Activated effector memory CD4-positive, alpha-beta T cell treated with anti-CD3 and anti-CD28 coated beads, Interleukin-2, amount 50 U/mL, for 16 hours (primary cell): ENCODE measurements at places on chromosomes 7 and 10.

GRCh38 chr7:134593530-134594392 lies 44.9 kb downstream of the AKR1B15 start:
- DNase-seq, result no peak

- no peak for DNase-seq
Measured at GRCh38 chr10:119104654-119105015, 722 bp downstream of the DENND10 start.

DNA sequence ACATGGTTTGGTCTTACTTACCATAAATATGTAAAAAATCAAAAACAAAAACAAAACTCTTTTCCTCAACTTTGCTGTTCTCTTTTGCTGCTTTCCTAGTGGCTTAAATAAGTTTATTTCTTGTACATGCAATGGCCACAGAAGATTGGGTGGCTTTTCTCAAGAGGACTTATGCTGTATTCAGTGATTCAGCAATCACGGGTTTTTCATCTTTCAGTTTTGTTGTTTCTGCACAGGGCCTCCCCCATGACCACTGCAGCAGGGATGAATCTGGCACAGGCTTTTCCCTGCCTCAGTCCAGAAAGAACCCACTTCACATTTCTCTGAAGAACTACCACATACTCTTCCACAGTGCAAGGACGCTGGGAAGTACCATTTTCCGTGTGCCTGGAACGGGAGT lies 355.0 kb downstream of the RNLS start:
- no peak for DNase-seq

- DNase-seq, result no peak
Measured at GRCh38 chr7:117012696-117013095, 59.4 kb downstream of the ST7 start.

GRCh38 chr10:69831231-69831855 lies 29.6 kb downstream of the COL13A1 start:
- DNase-seq, result no peak

DNA sequence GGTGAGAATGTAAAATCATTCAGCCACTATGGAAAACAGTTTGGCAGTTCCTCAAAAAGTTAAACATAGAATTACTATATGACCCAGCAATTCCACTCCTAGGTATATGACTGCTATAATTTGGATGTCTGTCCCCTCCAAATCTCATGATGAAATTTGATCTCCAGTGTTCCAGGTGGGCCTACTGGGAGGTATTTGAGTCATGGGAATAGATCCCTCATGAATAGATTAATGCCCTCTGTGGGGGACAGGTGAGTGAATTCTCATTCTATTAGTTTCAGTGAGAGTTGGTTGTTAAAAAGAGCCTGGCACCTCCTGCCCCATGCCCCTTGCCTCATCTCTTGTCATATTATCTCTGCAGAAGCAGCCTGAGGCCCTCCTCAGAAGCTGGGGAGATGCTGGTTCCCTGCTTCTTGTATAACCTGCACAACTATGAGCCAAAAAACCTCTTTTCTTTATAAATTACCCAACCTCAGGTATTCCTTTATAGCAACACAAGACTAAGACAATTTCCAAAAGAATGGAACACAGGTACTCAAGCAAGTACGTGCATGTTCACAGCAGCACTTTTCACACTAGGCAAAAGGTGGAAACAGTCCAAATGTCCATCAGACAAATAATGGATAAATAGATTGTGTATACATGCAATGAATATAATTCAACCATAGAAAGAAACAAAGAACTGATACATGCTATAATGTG lies 8.8 kb upstream of the SLC25A28 start:
- no peak for DNase-seq

DNA sequence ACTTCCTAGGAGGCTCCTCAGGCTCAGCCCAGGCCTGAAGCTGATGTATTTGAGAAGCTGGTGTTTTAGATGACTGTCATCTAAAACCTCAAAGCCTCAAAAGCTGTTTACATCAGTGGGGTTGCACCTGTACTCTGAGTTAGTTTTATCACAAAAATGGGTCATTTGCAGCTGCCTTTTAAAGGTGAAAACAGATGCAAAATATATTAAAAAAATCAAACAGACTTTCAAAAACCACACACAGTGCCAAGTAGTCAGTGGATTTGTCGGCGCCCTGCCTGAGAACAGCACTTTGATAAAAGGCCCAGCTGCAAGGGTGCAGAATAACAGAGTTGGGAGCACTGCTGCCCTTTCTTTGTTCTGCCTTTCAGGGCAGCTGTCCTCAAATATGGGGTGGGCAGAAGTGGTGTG lies 103.0 kb downstream of the VOPP1 start:
- peak; percentile 73 for DNase-seq

- peak; percentile 50 for DNase-seq
Measured at GRCh38 chr7:30780941-30781340, 9.7 kb downstream of the MINDY4 start.

GRCh38 chr7:855686-856369 lies 20.5 kb upstream of the GET4 start:
- no peak for DNase-seq

DNA sequence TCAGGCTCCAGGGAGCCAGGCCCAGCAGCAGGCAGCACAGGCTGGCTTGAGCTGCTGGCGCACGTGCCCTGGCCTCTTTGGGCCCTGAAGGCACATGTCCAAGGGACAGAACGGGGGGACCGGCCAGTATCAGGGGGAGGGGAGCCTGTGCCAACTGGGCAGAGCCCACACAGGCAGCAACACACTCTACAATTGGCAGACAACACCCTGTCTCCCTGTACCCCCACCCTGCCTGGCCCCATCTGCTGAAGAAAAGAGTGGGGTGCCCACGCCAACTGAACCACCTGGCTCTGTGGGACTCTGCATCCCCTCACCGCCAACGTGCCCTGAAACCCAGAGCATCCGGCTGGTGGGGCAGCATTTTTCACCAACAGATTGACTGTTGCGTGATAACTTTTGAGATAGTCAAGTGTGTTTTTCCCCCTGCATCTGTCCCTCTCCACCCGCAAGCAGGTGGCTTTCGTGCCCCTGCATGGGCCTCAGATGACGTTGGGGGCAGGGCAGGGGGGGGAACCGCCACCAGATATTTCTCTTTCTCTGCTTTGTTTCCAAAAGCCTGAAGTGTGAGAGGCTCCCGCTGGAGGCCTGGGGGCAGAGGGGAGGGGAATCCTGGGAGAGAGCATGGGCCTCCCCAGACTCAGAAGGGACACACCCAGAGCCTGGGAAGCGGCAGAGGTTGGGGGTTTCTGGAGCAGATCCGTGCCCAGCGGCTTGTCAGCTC lies 21.8 kb downstream of the SLIT1 start:
- peak; percentile 46 for DNase-seq

GRCh38 chr7:22997871-22998518 lies 15.9 kb downstream of the HYCC1 start:
- DNase-seq, result no peak

GRCh38 chr7:157253850-157254249 lies 83.0 kb upstream of the DNAJB6 start:
- no peak for DNase-seq

- DNase-seq, result no peak
Measured at GRCh38 chr7:877312-878232, 1.2 kb downstream of the GET4 start.

DNA sequence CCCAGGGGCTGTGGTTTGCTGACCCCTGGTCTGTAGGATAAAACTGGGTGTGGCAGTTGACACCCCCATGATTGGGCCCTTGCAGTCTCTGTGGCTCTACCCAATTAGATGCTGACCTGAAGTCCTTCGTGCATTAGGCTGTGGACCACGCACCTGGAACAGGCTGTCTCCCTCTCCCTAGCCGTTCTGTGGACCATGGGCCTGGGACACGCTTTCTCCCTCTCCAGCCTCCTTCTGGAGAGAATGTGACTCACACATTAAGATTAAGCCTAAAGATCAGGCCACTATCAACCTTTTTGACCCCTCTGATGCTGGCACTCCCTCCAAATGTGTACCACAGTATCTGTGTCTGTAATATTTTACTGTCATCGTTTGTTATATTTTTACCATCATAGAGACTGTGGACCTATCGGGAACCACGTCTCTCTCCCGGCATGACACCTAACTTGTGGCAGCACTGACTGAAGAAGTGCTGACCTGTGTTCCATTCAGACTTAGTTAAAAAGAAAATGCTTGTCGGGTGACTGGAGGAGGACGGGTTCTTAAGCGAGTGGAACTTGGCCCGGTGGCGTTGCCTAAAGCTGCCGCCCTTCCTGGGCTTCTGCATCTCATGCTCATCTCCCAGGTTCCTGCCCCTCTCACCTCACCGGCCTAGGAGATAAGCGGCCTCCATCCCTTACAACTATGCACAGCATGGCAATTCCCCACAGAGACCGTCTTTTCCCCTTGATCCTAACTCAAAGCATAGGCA lies 92.8 kb downstream of the WDR37 start:
- no peak for DNase-seq

- DNase-seq, result no peak
Measured at GRCh38 chr7:121019018-121019417, 30.5 kb downstream of the CPED1 start.

GRCh38 chr10:98000346-98000745 lies 30.1 kb downstream of the CRTAC1 start:
- DNase-seq, result no peak

GRCh38 chr10:35421553-35422178 lies 85.4 kb downstream of the CCNY start:
- DNase-seq, result no peak

- no peak for DNase-seq
Measured at GRCh38 chr7:3196629-3197400, 104.2 kb upstream of the SDK1 start.

GRCh38 chr7:117480055-117480362 lies 184 bp downstream of the CFTR start:
- no peak for DNase-seq

DNA sequence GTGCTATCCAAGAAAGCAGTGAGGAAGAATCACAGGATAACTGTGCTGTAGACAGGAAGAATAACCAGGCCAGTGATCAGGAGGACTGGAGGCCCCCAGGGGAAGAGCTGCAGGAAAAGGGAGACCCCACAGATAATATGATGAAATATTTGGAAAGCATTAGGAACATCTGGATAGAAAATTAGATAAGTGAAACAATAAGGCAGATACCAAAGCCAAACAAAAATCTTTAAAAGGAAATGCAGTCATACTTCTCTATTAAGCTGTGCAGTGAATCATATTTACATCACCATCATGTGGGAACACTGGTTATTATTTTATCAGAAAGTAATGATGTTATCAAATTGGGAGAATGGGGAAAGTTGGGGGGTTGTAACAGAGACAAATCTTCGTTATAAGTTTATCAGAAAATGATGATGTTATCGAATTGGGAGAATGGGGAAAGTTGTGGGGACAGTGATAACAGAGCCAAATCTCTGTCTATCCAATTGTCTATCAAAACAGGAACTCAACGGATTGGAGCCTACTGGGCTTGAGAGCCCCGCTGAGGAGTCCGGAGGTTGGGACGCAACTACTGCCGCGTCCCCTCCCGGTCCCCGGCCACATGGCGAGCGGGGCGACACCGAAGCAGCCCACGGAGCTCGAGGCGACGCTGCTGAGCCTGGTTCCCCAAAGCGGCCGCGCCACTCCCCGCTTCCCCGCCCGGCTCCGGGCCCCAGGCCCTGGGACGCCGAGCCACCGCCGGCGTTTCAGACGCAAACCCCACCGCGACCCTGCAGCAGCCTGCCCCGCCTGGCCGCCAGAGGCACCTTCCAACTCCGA lies 14.0 kb upstream of the RALA start:
- no peak for DNase-seq

GRCh38 chr7:30199271-30199670 lies 64.5 kb downstream of the MTURN start:
- DNase-seq, result no peak

DNA sequence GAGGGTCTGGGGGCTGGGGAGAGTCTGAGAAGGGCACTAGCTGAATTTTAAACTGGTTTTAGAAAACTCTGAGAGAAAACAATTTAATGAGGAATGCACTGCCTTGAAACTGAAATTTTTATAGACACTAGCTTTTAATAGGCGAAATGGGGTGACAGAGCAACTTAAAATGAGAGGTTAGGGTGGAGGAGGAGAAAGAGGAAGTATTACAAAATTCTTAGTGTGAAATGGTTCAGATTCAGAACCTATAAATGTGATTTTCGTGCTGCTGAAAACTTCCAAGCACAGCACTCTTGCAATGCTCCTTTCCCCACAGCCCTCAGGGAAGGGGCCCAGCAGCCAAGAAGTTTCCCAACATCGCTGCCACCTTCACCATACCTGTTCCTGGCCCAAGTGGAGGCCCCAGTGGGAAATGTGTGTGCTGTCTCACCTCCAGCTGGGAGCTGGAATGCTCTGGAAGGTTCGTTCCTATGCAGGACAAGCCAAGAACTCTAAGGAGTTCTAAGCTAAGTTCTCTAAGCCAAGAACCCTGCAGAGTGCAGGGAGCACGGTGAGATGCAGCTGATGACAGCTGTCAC lies 60.0 kb downstream of the ATXN7L1 start:
- no peak for DNase-seq

DNA sequence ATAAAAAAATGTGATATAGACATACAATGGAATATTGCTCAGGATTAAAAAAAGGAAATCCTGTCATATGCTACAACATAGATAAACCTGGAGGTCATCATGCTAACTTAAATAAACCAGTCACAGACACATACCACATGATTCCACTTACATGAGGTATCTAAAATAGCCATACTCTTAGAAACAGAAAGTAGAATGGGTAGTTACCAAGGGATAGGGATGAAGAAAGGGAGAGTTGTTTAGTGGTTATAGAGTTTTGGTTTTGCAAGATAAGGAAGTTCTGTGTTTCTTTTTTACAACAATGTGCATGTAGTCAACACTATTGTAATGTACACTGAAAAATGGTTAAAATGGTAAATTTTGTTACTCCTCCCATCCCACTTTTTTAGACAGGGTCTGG lies 30.5 kb downstream of the BICC1 start:
- DNase-seq, result no peak

DNA sequence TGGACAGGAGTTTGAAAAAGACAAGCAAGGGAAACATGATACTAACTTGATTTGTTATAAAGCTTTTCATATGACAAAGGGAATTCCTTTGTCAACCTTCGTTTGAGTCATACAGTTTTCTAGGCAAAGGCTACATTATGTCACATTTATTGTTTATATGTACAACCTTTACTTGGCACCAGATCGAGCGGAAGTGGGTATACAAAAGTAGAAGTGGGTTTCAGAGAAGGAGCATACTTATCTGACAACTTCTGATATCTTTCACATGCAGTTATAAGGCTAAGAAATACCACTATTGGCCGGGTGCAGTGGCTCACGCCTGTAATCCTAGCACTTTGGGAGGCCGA lies 11.0 kb downstream of the STMP1 start:
- DNase-seq, result no peak

DNA sequence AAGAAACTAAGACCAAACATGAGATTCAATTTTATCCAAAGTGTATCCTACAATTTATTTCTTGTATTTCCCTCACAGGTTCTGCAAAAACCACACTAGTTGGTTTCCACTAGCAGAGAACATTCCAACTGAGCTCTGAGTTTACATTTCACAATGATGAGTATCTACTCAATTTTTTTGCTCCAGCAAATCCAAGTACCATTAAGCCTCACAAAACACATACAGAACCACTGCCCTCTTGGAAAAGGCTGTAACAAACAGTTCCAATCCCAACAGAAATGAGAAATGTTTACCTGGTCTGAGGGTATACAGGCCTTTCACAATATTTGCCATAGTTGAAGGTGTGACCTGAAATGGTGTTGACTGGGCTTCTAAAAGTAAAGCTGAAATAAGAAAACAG lies 59.9 kb downstream of the CACUL1 start:
- DNase-seq, result no peak
